HuH-7 (cell line): ENCODE measurements at places on chromosomes 7 and 10.

- no peak for DNase-seq
Observed at GRCh38 chr7:92110857-92111256, 23.4 kb downstream of the CYP51A1 start.

- no peak for DNase-seq
Observed at GRCh38 chr7:136953386-136953785, 84.9 kb downstream of the CHRM2 start.

- peak; percentile 61 for DNase-seq
Observed at GRCh38 chr7:151819866-151820265, 57.0 kb downstream of the PRKAG2 start.

- no peak for DNase-seq
Observed at GRCh38 chr7:73779517-73779916, 9.4 kb upstream of the CLDN3 start.
